ENCODE measurements at places on chromosomes 12 and 14.

GRCh38 chr12:66345956-66346355 is 43.7 kb downstream of the HELB start:
- DNase-seq, result no peak

DNA sequence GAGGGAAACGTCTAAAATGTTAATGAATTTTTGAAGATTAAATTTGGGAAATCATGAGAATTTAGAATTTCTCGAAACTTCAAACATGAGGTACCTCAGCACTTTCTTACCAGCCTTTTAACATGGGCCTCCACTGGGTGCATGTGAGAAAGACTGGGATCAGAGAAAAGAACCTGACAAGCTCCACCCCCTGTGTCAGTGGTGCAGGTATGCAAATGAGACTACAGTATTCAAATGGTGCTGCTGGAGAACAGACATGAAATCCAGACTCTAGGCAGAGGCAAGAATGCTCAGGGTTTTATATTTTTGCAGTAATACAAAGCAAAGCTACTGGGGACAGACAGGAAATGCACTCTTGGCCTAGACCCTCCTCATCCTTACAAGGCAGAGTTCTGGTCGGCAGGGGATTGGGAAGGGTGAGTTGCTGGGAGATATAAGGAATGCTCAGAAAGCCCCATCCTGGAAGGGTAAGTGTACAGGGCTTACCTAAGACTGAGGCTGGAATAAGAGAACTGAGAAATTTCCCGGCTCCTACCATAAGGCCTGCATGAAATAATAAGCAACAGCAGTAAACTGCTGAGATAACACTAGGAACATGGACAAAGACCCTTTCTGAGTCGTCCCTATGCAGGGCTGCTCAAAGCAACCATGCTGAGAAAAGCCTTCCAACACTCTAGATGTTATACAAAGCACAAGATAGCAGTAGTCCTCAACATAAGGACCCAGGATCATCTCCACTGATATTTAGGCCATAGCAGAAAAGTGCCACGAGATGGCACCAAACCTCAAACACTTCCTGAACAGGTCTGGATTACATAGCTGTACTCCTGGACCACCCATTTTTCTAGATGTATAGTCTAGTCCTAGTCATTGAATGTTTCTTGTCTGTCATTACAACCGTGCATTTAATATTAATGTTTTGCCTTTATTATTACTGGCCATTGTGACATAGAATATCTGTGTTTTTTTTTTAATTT is 260.8 kb downstream of the RASSF9 start:
- DNase-seq, result no peak

- no peak for DNase-seq
These were observed 142.3 kb downstream of the FUT8 start for GRCh38 chr14:65554837-65555236.

GRCh38 chr12:78568321-78569020 is 296.1 kb upstream of the SYT1 start:
- no peak for DNase-seq

All from NCI-H1436 treated with DMSO at 0.1 percent for 48 hours (cell line).